ENCODE measurements at places on chromosomes 2 and 18. TPM values are rescaled to one million over a fixed set of nuclear protein-coding genes. Genes with fewer than 3 reads are reported as not detected.

- DNase-seq, result no peak
Observed at GRCh38 chr2:230748087-230748486, 35.4 kb downstream of the CAB39 start.

GRCh38 chr18:5626130-5626880, 82.5 kb upstream of the EPB41L3 start:
- DNase-seq, result no peak

DNA sequence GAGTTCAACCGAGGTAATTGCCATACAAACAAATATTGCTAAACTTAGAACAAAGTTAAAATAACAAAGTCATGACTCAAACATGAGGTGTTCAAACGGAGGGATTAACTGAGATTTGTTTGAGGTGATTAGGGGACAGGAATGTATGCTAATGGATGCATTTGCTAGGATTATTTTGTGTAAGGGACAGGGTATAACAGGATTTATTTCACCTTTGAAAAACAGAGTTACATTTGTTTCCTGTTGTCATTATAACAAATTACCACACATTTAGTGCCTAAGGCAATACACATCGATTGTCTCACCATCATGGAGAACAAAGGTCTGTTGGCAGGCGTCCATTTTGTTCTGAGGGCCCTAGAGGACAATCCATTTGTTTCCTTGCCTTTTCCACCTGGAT, 304.3 kb upstream of the CNTNAP5 start:
- no peak for DNase-seq

- DNase-seq, result no peak
Observed at GRCh38 chr18:7056026-7056425, 61.6 kb downstream of the LAMA1 start.

DNA sequence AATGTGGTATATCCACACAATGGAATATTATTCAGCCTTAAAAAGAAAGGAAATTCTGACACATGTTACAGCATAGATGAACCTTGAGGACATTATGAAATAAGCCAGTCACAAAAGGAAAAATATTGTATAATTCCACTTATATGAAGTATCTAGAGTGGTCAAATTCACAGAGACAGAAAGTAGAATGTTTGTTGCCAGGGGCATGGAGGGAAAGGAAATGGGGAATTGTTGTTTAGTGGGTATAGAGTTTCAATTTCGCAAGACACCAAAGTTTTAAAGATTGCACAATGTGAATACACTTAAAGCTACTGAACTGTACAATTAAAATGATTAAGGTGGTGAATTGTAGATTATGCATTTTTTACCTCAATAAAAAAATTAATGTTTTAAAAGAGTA, 92.9 kb downstream of the TXNL1 start:
- DNase-seq, result no peak

GRCh38 chr2:218046238-218046637, 22.8 kb upstream of the RUFY4 start:
- no peak for DNase-seq

DNA sequence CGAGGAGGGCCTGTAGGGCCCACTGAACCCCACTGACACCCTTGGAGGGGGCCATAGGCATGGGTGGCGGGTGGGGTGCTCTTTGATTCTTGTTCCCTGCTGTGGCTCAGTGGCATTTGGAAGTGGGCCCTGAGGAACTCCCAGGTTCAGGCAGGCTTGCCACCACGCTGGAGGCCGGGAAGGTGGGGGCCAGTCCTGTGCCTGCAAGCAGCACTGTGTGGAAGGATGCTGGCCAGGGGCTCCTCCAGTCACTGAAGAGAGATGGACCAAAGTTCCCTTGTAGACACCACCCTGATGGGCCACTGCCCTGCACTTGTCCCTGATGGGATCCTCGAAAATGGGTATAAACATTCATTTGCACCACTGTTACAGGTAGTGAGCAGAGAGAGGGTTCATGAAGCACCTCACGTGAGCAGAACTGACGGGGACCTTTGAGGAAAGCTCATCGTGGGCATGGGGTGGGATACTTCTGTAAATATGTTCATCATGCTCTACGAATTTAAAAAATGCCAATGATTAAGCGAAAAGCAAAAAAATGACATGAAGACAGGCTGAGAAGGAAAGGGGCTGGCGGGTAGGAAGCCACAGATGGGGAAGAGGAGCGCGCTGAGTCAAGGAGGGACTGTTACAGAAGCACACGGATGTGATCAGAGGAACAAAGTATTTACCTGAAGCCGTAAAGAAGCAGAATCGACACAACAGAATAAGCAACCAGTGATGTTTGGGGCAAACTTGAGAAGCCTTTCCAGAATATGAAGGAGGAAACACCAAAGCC, 45.2 kb upstream of the ASB1 start:
- no peak for DNase-seq

DNA sequence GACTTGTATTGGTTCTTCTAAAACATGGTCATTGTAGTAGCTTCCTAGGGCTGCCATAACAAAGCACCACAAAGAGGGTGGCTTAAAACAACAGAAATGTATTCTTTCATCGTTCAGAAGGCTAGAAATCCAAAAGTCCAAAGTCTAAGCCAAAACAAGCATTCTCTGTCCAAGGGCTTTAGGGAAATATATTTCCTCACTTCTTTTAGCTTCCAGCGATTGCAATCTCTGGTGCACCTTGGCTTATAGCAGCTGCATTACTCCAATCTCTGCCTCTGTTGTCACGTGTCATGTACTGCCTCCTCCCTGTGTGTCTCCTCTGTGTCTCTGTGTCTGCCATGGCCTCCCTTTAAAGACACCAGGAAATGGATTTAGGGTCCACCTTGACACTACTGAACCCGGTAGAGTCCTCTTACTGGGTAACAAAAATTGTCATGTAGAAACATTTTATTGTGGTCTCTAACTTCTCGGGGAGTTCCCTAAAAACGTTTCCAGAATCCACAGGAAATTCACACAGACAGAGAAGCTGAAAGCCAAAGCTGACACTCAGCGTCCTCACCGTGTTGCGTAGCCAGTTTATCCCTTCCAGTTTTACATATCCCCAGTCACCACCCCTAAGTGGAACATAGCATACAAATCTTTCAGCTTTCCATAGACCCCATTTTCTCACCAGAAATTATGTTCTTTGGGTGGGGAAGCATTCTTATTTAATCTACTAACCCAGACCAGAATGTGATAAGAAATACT, 20.7 kb upstream of the TTN start:
- DNase-seq, result no peak

DNA sequence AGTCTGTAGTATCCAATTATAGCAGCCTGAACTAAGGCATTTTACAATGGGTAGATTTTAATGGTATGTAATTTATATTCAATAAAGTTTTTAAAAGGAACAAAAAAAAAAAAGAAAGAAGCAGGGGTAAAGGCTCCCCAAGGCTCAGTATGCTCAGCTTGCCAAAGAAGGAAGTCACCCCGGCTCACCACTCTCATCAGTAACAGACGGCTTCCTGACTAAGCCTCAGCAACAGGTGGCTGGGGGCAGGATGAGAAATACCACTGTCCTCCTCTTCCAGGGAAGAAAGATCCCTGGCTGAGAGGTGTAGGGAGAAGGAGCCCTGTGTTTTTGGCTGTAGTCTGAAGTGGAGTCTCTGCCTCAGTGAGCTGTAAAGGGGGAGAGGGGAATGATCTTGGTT, 121.2 kb downstream of the ARHGEF4 start:
- no peak for DNase-seq

GRCh38 chr18:9825571-9826073, 60.2 kb upstream of the TXNDC2 start:
- peak; percentile 78 for DNase-seq

DNA sequence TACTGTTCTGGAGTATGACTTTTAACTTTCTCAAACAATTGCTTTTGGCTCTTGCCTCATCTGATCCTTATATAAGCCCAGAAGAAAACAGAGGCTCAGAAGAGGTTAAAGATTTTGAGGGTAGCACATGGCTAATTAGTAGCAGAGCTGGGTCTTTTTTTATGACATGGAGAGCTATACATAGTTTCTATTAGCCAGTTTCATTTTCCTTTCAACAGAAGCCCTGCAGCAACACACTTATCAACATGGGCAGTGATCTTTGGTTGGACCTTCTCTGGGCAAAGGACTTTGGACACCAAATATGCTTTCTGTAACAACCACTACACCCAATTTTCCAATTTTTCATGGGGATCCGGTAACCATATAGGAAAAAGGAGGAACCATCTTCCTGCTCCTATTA, 64.9 kb downstream of the NCKAP5 start:
- no peak for DNase-seq

- no peak for DNase-seq
Observed at GRCh38 chr2:392926-393280, 105.0 kb upstream of the ALKAL2 start.

DNA sequence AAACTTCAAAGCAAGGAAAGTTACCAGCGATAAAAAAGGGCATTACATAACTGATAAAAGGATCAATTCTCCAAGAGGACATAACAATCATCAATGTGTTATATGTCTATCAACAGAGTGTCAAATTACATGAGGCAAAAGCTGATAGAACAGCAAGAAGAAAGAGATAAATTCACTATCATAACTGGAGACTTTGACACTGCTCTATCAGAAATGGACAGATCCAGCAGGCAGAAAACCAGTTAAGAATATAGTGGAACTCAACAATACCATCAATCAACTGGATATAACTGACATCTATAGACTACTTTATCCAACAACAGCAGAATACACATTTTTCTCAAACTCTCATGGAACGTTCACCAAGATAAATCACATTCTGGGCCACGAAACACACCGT, 65.0 kb downstream of the ROCK2 start:
- no peak for DNase-seq

Gene CCDC142
- 4.5 TPM for polyA plus RNA-seq

Gene SLC66A3
- 42.6 TPM for polyA plus RNA-seq

Gene ASB18
- polyA plus RNA-seq, result not detected

Gene RAB27B
- 1.4 TPM for polyA plus RNA-seq

Gene UXS1
- 53.2 TPM for polyA plus RNA-seq

Measured in AG04450 (cell line).